ENCODE measurements at places on chromosomes 1 and 21. TPM values are rescaled to one million over a fixed set of nuclear protein-coding genes. Genes with fewer than 3 reads are reported as not detected.

Gene CD34
- 34.3 TPM for total RNA-seq

Gene SLC35F3
- 0.79 TPM for total RNA-seq

Gene ERG
- 11.9 TPM for total RNA-seq

Gene SLC5A9
- 1.5 TPM for total RNA-seq

Gene CENPL
- total RNA-seq, result 12.8 TPM

Gene MR1
- 9.6 TPM for total RNA-seq

Gene FCER1A
- 6.0 TPM for total RNA-seq

Gene SYCP1
- total RNA-seq, result not detected
